ENCODE measurements at places on chromosomes 6 and 20. TPM values are rescaled to one million over a fixed set of nuclear protein-coding genes. Genes with fewer than 3 reads are reported as not detected.
A peak's percentile ranks its signal among the peaks of the same experiment; 100 is the strongest.

GRCh38 chr6:3163248-3163594 is 5.9 kb upstream of the TUBB2A start:
- H3K4me3 ChIP-seq = peak overlapping the region; percentile 84
- H3K27ac ChIP-seq = no peak overlapping the region
- peaks cover 20% of the 10 kb centered on the region for H3K4me1 ChIP-seq
- no peak for DNase-seq
- no peaks in the 10 kb centered on the region for H3K27me3 ChIP-seq

Gene GPR63
- polyA plus RNA-seq = not detected

- H3K4me3 ChIP-seq = peak overlapping the region; percentile 78
- peaks cover 76% of the 10 kb centered on the region for H3K27me3 ChIP-seq
- peaks cover 44% of the 10 kb centered on the region for H3K4me1 ChIP-seq
- DNase-seq = peak; percentile 52
These were observed 7.7 kb upstream of the FOXF2 start for GRCh38 chr6:1381481-1382330.

DNA sequence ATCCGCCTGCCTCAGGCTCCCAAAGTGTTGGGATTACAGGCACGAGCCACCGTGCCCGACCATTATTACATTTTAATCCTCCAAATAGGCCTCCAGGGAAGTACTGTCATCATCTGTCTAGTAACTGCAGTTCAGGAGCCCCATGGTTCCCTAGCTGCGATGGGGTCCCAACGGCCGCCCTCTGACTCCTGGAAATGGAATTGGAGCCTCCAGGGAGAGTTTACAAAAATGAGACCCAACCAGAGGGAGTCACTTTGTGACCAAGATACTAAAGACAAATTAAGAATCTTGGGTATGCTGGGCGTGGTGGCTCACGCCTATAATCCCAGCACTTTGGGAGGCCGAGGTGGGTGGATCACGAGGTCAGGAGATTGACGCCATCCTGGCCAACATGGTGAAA is 36.7 kb downstream of the TFAP2C start:
- no peak overlapping the region for H3K27ac ChIP-seq
- H3K4me3 ChIP-seq = no peak overlapping the region
- DNase-seq = no peak
- no peaks in the 10 kb centered on the region for H3K4me1 ChIP-seq
- no peaks in the 10 kb centered on the region for H3K36me3 ChIP-seq
- peaks cover 13% of the 10 kb centered on the region for H3K27me3 ChIP-seq

GRCh38 chr6:169898788-169899480 is 147.5 kb downstream of the ERMARD start:
- no peak overlapping the region for H3K27ac ChIP-seq
- H3K4me1 ChIP-seq = peaks cover 6% of the 10 kb centered on the region
- peaks cover 7% of the 10 kb centered on the region for H3K36me3 ChIP-seq
- peaks cover 10% of the 10 kb centered on the region for H3K27me3 ChIP-seq
- no peak for DNase-seq
- H3K4me3 ChIP-seq = no peak overlapping the region

Gene MACROD2
- polyA plus RNA-seq = 40.2 TPM

Gene SLC17A3
- polyA plus RNA-seq = not detected
